GM12865 (cell line): ENCODE measurements at places on chromosomes 7 and 10.

GRCh38 chr10:133401500-133401899, 7.5 kb downstream of the MTG1 start:
- no peak for DNase-seq

DNA sequence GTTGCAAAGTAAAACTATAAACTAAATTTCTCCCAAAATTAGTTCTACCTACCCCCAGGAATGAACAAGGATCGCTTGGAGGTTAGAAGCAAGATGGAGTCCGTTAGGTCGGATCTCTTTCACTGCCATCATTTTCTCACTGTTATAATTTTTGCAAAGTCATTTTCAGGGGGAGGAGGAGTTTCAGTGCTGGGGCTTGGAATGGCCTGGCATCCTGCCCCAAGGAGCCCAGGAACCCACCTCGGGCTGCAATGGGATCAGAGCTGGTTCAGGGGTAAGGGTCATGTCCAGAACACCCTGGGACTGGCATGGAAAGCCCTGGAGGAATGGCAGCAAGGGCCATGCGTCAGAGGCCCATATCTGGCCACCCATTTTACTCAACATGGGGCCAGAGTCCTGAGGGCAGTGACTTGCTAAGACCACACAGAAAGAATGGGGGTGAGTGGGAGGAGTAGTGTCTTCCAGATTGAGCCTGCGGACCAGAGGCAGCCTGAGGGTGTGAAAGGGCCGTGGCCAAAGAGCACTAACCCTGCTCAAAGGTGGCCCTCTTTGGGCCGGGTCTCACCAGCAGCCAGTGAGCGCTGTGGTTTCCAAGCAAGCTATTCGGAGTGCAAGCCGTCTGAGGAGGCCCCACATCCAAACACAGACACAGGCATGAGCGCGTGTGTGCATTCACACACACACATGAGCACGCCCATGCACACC, 31.8 kb downstream of the GPRIN2 start:
- DNase-seq = no peak

GRCh38 chr10:98038288-98038687, 7.9 kb upstream of the CRTAC1 start:
- no peak for DNase-seq

- no peak for DNase-seq
Observed at GRCh38 chr10:127849921-127850320, 42.8 kb downstream of the CLRN3 start.

GRCh38 chr7:4119848-4120247, 562.2 kb upstream of the FOXK1 start:
- DNase-seq = no peak

- no peak for DNase-seq
Observed at GRCh38 chr10:4941540-4942330, 21.5 kb upstream of the AKR1C1 start.

GRCh38 chr10:47322300-47323061, at the start of gene GDF2:
Gene GDF2 (plus strand): TSS chr10:47322454. CDS start chr10:47322669, 215 bp downstream.
- no peak for DNase-seq

GRCh38 chr10:79932841-79933379, 16.0 kb downstream of the SFTPD start:
- no peak for DNase-seq

GRCh38 chr10:126844406-126844805, 60.8 kb upstream of the DOCK1 start:
- DNase-seq = no peak

- DNase-seq = no peak
Observed at GRCh38 chr7:124843336-124843735, 77.7 kb upstream of the GPR37 start.

- DNase-seq = no peak
Observed at GRCh38 chr7:69042138-69042537, 556.1 kb upstream of the AUTS2 start.

- no peak for DNase-seq
Observed at GRCh38 chr10:4028027-4028471, 243.0 kb upstream of the KLF6 start.

DNA sequence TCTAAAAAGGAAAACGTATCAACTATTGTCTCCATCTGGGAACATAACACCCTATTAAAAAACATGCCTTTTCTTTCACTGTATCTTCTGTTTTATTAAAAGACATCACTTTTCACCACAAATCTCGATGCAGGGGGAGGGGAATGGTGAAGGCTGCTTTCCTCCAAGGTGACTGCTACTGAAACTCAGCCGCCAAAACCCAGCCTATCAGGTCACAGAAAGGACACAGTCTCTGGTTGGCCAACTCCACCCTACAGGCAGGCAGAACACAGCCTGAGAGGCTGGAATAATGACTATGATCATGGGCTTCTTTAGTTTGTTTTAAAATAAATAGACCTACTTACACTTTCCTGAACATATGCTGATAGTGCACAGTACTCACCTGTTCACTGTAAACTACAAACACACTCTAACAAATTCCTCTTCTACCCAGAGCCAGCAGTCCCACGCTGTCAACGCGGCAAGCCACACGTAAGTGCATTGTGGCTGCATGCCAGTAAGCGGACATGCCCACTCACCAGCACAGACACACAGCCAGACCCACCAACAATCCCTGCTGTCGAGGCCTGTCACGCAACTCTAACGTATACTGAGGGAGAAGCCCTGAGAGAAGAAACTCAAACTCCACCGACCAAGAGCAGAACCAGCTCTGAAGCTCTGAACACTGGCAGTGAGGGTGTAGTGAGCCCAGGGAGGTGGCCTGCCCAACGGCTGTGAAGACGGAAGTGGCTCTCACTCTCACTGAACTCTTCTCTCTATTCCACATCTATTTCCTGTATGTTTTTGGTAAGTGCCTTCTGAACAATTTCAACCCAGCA, 41.8 kb downstream of the NCAPG2 start:
- no peak for DNase-seq

- DNase-seq = no peak
Observed at GRCh38 chr10:92850185-92850584, 1.9 kb downstream of the EXOC6 start.

DNA sequence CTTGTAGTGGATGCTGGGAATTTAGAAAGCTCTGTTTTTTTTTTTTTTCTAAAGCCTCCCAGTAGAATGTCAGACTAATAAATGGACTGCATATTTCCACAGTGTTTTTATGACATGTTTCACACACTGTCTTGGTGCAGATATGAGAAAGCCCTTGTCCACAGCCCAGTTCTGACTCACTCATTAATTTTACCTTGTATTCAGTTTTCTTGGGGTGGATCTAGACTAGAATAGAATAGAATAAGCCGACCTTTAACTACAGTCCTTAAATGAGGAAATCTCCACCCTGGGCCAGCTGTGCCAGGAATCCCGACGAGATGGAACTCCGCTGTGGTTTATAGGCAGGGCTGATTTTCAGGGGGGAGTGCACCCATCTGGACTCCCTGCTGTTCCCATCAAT, 274.7 kb downstream of the NRG3 start:
- no peak for DNase-seq

- DNase-seq = no peak
Observed at GRCh38 chr7:86931439-86931838, 128.0 kb downstream of the ELAPOR2 start.

DNA sequence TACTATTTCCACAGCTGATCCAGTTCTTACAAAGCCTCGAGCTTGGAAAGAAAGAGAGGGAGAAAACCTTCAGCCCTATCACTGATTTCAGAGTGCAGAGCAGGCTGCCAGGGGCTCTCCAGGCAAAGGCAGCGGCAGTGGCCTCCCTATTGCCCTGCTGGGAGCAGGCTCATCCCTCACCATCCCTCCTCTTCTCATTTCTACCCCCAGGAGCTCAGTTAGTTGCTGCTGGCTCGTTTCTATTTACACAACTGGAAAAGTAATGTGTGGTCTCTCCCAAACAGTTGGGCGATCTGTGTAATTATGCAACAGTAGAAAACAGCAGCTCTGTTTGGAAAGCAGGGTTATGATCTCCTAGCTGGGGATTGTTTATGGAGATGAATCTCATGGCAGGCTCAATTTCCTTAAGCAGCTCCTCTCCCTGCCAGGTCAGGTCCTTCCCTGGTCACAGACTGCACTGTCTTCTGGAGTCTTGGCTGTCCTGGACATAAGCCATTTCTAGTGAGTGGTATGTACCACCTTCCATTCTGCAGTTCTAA, 28.7 kb upstream of the TNS3 start:
- no peak for DNase-seq

GRCh38 chr10:113021268-113022040, 71.4 kb downstream of the TCF7L2 start:
- DNase-seq = no peak

- DNase-seq = no peak
Observed at GRCh38 chr7:52826515-52827265, 208.7 kb upstream of the POM121L12 start.

DNA sequence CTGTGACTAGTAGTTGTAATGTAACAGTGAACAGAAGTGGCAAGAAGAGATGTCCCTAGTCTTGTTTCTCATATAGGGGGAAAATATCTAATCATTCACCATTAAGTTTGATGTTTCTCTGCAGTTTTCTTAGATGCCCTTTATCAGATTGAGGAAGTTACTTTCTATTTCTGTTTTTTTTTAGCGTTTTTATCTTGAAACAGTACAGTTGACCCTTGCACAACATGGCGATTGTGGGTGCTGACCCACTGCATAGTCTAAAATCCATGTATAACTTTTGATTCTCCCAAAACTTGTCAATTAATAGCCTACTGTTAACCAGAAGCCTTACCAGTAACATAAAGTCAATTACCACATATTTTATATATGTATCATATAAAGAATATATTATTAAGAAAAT, 192.0 kb downstream of the ADK start:
- DNase-seq = no peak

- DNase-seq = no peak
Observed at GRCh38 chr7:26842897-26843296, 21.5 kb downstream of the SKAP2 start.

- no peak for DNase-seq
Observed at GRCh38 chr10:76416642-76417041, 985.2 kb downstream of the LRMDA start.

- no peak for DNase-seq
Observed at GRCh38 chr10:6128591-6129251, 39.9 kb downstream of the RBM17 start.

DNA sequence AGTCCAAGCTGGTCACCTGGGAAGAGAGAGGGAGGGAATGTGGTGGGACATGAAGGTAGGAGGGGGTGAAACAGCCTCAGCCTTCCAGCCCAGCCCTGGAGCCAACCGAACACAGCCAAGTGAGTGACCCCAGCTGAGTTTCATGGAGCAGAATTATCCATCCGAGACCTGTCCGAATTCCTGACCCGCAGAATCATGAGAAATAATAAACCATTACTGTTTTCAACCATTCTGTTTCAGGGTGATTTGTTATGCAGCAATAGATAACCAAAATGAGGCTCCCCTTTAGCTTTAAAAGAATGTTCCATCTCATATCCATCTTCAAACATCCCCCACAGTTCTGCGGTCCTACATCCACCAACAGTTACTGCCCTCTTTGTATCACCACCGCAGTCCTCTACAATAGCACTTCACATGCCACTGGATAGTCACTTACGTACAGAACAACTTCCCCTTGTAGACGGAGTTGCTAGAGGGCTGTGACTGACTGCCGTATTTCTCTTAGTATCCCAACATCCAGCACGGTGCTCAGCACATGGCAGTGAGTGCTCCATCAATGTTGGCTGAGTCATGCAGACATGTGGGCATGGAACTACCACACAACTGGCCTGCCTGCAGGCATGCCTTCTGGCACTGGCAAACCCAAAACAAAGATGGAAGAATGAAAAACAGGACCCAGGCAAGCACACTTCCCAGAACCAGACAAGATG, 18.5 kb downstream of the KIAA1549 start:
- no peak for DNase-seq

GRCh38 chr10:48582970-48583369, 21.9 kb downstream of the ARHGAP22 start:
- DNase-seq = no peak

DNA sequence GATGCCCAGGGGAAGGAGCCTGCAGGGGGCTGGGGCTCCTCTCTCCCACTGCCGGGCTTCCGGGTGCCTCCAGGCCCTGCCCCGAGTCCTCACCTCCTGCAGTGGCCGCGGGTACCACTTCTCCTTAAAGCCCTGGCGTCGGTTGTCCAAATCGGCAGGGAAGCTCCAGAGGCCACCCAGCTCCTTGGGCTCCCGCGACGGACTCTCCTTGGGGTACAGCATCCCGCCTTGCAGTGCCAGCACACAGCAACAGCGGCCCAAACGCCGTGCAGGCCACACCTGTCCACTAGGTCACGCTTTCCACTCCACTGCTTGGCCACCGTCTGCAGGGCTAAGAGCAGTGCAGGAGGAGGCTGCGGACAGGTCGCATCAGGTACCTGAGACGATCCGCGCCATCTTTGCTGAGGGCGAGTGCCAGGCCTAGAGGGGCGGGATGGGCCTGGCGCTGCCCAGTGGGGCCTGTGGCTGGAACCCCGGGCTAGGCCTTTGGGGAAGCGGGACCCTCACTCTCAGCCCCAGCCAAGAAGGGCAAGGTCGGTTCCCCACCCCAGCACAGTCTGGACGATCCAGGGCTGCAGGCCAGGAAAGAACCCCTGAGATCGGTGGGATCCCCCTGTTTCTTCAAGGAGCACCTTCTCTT, 47.7 kb upstream of the ZNF479 start:
- no peak for DNase-seq

GRCh38 chr10:48464871-48465736, 139.8 kb downstream of the ARHGAP22 start:
- no peak for DNase-seq

DNA sequence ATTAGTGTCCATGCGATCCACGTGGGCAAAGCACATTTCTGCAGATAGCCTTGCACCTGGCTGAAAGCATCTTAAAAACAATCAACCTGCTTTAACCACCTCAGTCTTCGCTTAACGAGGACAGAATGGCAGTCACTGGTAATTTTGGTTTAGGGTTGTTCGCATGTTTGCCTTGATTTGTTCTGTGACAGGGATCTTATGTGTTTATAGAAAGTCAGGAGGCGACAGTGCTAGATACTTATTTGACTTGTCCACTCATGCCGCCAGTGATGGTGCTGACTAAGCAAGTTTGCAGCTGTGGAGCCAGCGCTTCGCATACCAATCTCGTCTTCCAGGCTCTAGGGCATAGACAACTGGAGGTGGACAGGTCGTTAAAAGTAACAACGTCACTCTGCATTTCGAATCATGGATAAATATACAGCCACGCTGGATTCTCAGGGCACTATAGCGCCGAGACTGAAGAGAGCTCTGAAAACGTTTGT, 1.2 kb upstream of the TMEM243 start:
- DNase-seq = peak; percentile 22

DNA sequence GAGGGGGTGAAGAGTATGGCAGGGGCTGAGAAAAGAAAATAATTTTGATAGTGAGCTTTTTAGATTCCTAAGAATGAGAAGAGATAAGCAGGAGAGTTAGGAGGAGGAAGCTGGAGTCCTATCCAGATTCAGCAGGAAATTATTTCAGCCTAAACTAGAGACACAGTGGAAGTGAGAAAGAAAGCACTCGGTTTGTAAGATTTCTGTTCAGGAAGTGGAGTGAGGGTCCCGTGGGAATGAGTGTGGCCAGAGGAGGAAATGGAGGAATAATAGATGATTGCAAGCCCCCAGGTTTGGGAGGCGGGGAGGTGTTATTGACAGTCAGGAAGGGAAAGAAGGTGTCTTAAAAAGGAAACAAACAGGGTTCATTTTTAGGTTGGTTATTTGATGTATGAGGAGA, 84.8 kb upstream of the NRP1 start:
- no peak for DNase-seq

GRCh38 chr7:100827330-100828226, at the start of gene EPHB4:
Gene EPHB4 (minus strand): TSS chr7:100827523. CDS start chr7:100827030, 493 bp downstream.
- DNase-seq = no peak

- no peak for DNase-seq
Observed at GRCh38 chr10:107913317-107914294, 749.1 kb upstream of the SORCS1 start.
